ENCODE measurements at places on chromosomes 16 and 17.

- no peak for DNase-seq
Measured at GRCh38 chr17:45150911-45151809, 2.9 kb downstream of the HEXIM1 start.

GRCh38 chr17:50468304-50469207, at the start of gene CHAD:
Gene CHAD, minus strand, starts transcription at chr17:50468880. Its CDS starts 67 bp downstream, at chr17:50468813.
- DNase-seq: no peak

GRCh38 chr17:13601322-13601775, 380 bp downstream of the HS3ST3A1 start:
- no peak for DNase-seq

- DNase-seq: no peak
Measured at GRCh38 chr17:30586818-30587595, 109.8 kb downstream of the GOSR1 start.

DNA sequence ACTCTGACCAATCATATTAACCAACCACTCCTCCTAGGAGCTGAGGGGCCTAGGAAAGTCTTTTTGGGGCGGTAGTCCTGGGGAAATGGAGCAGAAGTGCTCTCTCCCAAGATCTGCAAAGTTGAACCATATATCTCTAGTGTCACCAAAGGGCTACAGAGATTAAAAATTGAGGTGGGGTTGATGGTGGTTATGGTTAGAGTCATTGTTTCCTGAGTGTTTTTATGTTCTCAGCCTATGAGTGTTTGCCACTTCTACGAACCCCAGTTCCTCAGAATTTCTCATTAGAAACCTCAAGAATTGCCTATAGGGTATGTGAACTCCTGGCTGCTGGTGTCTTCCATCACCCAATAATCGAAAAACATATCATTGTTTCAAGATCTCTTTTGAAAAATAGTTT, 217.8 kb downstream of the CDRT15L2 start:
- DNase-seq: no peak

GRCh38 chr17:74584292-74585060, 7.6 kb downstream of the CD300LD start:
- no peak for DNase-seq

DNA sequence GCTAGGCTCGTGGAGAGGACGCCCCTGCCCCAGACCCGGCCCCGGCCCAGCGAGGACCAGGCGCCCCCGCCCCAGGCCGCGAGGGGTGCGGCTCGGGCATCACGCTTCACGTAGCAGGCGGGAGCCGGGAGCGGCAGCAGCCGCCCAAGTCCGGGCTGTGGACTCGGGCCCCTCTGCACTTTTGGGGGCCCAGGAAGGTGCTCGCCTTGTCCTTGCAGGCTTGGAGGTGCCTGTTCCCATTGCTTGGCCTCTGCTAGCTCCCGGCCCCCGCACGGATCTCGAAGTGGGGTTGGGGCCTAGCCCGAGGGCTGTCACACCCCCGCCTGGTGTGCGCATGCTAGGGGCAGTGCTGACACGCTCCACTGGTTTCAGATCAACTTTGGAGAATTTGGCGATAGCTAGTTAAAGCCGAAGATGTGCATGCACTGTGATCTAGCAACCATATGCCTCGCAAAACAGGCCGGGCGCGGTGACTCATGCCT, 55.7 kb downstream of the WSB1 start:
- no peak for DNase-seq

DNA sequence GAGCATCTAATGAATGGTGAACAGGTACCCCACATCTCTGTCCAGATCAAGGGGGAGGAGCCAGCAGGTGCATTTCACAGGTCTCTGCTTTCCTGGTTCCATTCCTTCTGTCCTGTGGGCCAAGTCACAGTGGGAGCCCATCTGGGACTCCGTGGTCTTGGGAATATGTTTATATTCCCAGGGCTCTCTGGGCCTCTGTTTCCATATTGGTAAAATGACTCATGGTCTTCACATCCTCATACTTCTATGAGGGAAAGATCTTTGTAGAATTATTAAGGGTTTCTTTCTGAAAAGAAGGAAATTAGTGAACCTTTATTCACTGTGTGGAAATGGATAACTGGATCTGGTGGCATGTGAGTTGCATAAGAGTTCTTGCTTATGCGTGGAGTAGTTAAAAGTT, 6.2 kb downstream of the MYOCD start:
- no peak for DNase-seq

DNA sequence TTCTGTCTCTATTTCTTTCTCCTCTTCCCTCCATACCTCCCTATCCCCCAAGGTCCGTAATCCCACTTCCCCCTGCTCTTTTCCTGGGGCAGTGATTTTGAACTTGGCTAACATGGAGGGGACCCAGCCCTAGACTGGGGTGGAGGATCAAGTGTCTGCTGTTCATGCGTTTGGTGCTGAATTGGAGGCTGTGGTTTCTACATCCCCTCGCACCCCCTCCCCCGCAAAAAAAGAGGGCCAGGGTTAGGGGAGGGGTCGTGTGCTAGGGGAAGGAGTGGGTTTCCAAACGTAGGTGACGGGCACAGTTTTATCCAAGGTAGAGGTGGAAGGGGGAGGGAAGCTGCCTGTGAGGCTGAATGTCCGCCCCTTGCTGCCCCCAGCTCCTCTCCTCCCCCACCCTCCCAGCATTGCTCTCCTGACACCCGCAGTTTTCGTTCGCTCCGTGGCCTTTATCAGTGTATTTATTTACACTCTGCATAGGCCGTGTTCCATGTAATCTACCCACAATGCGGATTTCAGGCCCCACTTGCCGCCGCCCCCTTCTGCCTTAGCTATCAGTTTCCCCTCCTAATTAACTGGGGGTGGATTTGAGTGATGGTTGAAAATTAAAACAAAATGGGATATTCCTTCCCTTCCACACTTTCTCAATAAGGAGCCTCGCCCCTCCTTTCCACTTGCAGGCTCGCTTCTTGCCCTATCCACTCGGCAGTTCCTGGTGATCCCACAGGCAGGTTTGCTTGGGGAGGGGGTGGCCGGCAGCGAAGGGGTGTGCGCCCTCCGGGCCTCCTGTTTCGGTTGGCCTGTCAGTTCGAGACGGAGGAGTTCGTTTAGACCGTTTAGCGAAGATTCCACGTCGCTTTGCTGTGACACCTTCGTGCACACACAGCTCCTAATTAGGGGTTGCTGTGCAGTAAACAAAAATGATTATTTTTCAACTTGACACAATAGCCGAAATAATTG, 2.0 kb downstream of the GNAO1 start:
- DNase-seq: no peak

- no peak for DNase-seq
Measured at GRCh38 chr17:35596530-35597233, 9.6 kb downstream of the AP2B1 start.

- no peak for DNase-seq
Measured at GRCh38 chr17:41496803-41497484, 7.2 kb upstream of the KRT36 start.

DNA sequence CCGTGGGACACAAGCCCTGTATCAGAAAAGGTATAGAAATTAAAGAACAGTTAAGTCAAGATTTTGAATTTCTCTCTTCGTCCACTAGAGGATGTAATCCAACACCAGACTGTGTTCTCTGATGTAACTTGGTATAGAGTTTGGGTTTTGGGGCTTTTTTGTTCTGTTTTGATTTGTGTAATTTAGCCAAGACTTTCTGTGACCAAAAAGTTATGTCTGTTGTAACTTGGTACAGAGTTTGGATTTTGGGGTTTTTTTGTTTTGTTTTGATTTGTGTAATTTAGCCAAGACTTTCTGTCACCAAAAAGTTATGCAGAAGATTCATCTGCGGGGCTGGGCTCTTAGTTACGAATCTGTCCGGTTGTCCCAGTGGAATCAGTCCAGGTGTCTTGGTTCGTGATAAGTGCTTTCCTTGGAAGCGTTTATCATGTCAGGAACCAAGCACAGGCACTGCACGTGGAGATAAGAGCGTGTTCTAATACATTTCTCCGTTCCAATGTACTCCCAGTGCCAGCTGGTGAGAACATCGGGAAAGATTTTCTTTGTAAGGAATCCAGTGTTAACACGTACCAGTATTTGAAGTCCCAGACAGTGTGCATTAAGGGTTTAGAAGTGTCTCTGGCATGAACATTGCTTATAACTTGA, 44.1 kb upstream of the SEC14L1 start:
- DNase-seq: no peak

- no peak for DNase-seq
Measured at GRCh38 chr16:66964049-66964448, 3.0 kb downstream of the CES3 start.

GRCh38 chr17:48192321-48192731, 84.8 kb downstream of the SNX11 start:
- DNase-seq: no peak

DNA sequence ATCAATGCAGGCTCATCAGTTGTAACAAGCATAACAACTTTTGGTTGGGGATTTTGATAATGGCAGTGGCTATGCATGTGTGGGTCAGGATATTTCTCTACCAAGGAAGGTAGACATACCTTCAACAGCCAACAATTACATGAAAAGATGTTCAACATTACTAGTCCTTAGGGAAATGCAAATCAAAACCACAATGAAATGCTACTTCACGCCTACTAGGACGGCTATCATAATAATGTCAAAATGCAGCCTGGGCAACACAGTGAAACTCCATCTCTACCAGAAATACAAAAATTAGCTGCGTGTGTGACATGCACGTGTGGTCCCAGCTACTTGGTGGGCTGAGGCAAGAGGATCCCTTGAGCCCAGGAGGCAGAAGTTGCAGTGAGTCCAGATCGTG, 7.3 kb upstream of the SLC5A10 start:
- DNase-seq: no peak

DNA sequence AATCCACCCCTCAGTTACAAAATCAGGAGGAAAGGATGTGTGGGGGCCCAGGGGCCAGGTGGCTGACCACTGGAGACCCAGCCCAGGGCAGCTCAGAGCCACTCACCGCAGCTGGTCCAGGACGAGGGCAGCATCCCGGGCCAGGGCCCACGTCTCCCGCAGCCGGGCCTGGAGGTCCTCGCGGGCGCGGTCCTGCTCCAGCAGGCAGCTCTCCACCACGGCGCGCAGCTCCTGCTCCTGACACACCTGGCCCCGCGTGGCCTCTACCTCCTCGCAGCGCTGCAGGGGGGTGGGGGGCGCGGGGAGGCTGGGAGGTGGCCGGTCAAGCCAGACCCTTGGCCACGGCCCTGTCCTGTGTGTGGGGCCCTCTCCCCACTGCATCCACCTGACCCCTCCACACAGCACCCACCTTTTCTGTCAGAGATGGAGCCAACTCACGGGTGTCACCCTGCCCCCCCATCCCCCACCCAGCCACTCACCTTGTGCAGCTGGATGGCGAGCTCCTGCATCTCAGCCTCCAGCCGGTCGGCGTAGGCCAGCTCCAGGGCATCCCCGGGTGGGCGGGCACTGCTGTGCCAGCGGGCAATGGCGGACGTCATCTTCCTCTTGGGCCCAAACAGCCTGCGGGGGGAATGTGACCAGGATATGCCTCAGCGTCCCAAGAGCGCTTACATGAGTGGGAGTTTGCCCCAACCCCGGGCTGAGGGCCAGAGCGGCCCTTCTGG, 5.1 kb downstream of the NUDT16L1 start:
- DNase-seq: no peak

DNA sequence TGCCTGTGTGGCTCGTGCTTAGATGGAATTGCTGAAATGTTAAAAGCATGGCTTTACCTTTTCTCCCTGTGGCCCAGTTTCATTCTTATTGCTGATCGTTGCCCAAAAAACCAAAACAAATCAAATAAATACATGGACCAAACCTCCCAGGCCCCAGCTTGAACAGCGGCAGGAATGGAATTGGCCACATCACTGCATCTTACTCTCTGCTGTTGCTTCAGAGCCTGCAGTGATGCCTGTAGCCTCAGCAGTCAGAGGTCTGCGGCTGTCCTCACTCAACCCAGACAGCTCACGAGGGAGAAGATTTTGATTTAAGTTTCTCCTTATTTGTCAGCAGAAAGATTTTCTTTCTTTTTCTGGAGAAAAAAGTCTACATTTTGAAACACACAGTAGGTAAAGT, 91.5 kb downstream of the NPIPB11 start:
- DNase-seq: no peak

DNA sequence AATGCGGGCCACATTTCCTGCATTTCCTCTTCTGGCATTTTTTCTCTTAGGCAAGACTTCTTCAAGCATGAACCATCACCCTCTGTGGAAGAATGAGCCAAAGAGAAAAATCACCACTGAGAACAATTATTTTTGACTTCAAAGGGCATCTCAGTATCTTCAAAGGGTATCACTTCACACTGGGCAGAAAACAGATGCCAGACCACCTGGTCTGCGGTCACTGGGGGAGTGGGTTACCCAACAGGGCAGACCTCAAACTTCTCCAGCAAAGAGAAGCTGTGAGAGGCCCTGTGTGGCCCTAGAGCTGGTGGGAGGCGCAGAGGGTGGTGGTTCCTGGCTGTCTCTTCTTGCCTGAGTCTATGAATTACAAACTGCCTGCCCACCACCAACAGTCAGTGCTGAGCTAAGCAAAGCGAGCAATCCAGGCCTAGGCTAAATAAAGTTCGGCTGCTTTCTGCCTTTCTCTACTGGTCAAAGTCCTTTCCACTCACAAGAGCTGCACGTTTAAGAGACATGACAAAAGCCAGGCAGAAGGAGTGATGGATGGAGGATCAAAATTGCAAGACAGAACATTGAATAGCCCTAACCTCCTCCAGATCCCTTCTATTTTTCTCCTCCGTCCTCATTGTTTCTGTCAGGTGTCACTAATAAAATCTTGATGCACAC, 602.7 kb upstream of the CDH5 start:
- DNase-seq: no peak

DNA sequence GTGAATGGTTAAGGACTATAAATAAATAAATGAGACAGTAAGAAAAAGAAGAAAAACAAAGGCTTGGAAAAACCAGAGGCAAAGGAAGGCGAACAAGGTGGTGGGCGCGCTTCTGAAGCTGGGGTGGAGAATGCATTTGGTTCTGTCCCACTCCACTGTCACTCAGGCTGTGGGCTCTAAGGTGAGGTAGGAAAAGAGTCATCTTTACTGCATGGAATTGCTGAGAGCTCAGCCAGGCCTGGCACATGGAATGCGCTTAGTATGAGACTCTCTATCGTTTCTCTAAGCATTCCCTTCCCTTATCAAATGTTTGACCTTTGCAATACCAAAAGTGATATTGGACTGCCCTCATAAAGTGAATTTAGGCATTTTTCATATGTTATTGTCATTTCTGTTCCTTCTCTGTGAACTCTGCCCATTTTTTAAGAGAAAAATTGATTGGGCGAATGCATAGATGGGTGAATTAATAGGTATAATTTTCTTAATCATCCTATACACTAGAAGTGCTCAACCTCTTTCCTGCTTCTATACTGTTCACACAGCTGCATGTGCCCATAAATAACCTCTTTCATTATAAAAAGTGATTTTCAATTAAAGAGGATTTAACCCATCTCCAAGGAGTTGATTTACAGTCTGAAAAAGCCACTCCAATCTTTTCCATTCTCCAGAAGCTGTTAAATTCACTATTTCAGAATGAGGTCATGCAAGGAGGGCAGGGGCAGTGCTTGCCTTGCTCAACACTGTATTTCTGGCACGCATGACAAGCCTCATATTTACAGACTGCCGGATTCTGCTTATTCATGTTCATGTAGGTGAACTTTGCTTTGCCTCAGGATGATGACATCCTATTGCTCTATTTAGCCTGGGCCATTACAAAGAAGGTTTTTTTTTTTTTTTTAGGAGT, 87.7 kb downstream of the MYH10 start:
- no peak for DNase-seq

Data from stimulated activated CD8-positive, alpha-beta memory T cell treated with anti-CD3 and anti-CD28 coated beads, Interleukin-15, amount 100 ng/mL, for 4 hours (primary cell).